ENCODE measurements at places on chromosomes 13 and 19. TPM values are rescaled to one million over a fixed set of nuclear protein-coding genes. Genes with fewer than 3 reads are reported as not detected.

GRCh38 chr13:101780211-101780610, 327.7 kb downstream of the ITGBL1 start:
- H3K36me3 ChIP-seq, result no peaks in the 10 kb centered on the region
- no peak overlapping the region for H3K27ac ChIP-seq
- H3K4me1 ChIP-seq, result no peaks in the 10 kb centered on the region
- H3K4me3 ChIP-seq, result no peak overlapping the region
- DNase-seq, result no peak

DNA sequence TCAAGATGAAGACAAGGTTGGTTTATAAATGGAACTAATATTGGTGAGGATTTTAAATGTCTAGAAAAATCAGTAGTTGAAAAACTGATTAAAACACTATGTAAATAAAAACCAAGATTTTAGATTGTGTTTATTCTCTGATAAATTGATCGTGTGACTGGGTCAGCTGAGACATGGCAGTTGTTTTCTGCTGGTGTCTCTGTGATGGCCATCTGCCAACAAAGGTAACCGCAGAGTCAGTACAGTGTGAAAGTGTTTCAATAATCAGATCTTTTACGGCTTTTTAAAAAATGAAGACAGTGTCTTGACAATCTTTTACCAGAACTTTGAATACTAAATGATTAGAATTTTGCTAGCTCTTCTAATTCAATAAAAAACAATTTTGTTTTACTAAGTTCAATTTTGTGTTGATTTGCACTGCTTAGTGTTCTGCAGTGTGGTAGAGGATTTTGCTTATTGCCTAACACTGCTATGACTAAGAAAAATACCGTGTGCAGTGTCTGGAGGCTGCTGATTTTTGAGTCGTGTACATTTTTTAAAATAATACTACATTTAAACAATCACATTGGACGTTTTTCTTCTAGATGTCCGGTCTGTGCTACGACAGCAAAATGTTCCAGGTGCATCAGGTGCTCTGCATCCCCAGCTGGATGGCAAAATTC, 32.7 kb upstream of the GPR183 start:
- no peak overlapping the region for H3K27ac ChIP-seq
- no peak overlapping the region for H3K4me3 ChIP-seq
- H3K27me3 ChIP-seq, result no peaks in the 10 kb centered on the region
- no peaks in the 10 kb centered on the region for H3K4me1 ChIP-seq

DNA sequence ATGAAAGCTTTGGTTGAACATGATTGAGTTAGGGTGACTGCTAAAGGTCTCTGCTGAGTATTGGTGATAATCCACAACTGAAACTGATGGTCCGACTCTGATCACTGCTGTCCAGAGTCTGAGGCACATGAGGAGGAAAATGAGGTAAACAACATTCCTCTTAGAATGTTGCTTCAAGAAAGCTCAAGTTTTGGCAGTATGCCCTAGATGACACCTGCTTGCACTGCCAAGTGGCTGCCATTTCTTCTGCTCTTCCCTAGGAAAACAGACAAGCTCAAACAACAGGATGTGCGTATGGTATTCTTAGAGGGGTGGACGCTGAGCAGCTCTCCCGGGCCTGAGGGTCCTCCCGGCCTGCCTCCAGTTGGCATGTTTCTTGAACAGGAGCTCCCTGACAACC, 15.2 kb upstream of the MTIF3 start:
- no peak overlapping the region for H3K4me3 ChIP-seq
- peaks cover 14% of the 10 kb centered on the region for H3K4me1 ChIP-seq
- no peak overlapping the region for H3K27ac ChIP-seq
- DNase-seq, result no peak

DNA sequence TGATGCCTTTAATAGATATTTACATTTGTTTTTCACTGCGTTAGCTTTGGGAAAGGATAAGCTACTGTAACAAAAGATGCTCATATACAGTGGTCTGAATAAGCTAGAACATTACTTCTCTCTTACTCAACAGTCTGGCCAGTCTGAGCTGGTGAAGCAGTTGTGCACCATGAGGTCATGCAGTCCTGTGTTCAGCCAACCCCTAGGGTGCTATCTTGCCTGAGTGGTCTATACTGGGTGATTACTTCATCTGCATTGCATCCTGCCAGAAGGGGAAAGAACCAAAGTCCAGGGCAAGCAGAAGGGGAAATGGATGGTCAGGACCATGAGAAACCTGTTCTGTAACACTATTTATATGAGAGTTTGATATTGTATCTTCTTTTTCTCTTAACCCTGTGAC, 31.5 kb downstream of the ERCC5 start:
- DNase-seq, result no peak
- peaks cover 32% of the 10 kb centered on the region for H3K4me1 ChIP-seq
- no peaks in the 10 kb centered on the region for H3K27me3 ChIP-seq
- peaks cover 14% of the 10 kb centered on the region for H3K36me3 ChIP-seq
- no peak overlapping the region for H3K27ac ChIP-seq
- no peak overlapping the region for H3K4me3 ChIP-seq

DNA sequence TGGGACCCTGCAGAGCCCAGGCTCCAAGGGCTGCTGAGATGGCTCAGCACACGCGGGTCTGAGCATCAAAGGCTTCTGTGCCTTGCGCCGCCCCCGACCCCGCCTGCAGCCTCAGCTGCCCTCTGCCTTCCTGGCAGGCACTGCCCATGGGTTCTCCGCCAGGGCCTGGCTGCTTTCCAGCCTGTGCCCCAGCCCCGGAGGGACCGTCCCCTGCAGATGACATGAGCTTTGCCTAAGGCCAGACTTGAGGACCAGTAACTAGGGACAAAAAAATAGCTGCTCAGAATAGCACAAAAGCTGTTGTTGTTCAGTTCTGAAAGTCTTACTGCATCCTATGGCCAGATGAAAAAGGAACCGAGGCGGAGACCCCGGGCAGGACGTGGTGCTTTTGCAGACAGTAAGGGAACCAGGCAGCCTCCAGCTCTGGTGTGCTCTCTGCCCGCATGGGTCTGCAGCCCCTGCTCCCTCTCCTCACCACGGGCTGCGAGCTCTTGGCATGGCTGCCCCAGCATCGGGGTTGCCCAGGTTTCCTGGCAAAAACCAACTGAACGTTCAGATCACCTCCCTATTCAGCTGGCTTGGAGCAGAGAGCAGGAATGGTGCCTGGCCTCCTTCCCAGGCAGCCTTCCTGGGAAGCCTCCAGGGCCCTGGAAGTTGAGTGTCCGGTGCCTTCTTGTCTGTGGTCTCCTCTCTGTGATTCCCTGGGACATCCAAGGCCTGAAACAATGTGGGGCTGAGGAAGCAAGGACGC, 12.5 kb upstream of the CFAP97D2 start:
- H3K4me3 ChIP-seq, result no peak overlapping the region
- no peaks in the 10 kb centered on the region for H3K36me3 ChIP-seq
- no peaks in the 10 kb centered on the region for H3K27me3 ChIP-seq
- no peak for DNase-seq
- H3K4me1 ChIP-seq, result peaks cover 27% of the 10 kb centered on the region

- no peak overlapping the region for H3K27ac ChIP-seq
- H3K4me3 ChIP-seq, result no peak overlapping the region
- H3K27me3 ChIP-seq, result no peaks in the 10 kb centered on the region
- no peaks in the 10 kb centered on the region for H3K36me3 ChIP-seq
- peaks cover 47% of the 10 kb centered on the region for H3K4me1 ChIP-seq
These were observed 101.1 kb downstream of the DNAJC15 start for GRCh38 chr13:43124490-43124889.

DNA sequence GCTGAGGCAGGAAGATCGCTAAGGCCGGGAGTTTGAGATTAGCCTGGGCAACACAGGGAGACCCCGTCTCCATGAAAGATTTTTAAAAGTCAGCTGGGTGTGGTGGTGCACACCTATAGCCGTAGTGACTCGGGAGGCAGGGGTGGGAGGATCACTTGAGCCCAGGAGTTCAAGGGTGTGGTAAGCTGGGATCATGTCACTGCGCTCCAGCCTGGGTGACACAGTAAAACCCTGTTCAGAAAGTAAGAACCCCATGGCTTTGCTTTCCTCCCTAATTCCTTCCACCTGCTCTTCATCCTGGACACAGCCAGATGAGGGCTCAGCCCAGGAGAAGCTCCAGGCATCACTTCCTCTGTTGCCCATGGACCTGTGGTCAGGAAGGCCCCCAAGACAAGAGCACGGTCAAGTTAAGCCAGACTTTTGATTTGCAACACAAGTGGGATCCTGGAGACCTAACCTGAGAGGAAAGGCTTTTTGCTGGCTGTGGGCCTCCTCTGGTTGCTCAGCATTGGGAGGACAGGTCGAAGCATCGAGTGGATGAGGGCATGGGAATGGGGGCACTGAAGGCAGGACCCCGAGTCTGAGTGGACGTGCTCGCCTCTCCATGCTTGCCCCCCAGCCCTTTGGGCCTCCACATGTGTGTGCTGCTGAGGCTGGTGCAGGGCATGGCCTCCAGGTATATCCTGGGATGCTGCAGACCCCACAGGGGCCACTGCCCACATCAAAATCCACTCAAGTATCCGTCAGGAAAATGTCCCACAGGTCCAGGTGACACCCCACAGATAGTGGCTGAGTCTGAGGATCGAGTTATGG, 25.4 kb downstream of the TUBA3C start:
- no peak for DNase-seq
- no peak overlapping the region for H3K4me3 ChIP-seq
- no peaks in the 10 kb centered on the region for H3K4me1 ChIP-seq
- H3K27me3 ChIP-seq, result no peaks in the 10 kb centered on the region
- no peak overlapping the region for H3K27ac ChIP-seq
- peaks cover 13% of the 10 kb centered on the region for H3K36me3 ChIP-seq

- DNase-seq, result no peak
- H3K27ac ChIP-seq, result no peak overlapping the region
- H3K36me3 ChIP-seq, result peaks cover 12% of the 10 kb centered on the region
- no peaks in the 10 kb centered on the region for H3K27me3 ChIP-seq
These were observed 127.9 kb downstream of the SLITRK6 start for GRCh38 chr13:85671336-85671735.

- peak overlapping the region; percentile 45 for H3K4me3 ChIP-seq
- no peak overlapping the region for H3K27ac ChIP-seq
- DNase-seq, result no peak
- peaks cover 12% of the 10 kb centered on the region for H3K36me3 ChIP-seq
- H3K4me1 ChIP-seq, result peaks cover 84% of the 10 kb centered on the region
- no peaks in the 10 kb centered on the region for H3K27me3 ChIP-seq
These were observed 5.2 kb downstream of the SPATA13 start for GRCh38 chr13:24165746-24166145.

DNA sequence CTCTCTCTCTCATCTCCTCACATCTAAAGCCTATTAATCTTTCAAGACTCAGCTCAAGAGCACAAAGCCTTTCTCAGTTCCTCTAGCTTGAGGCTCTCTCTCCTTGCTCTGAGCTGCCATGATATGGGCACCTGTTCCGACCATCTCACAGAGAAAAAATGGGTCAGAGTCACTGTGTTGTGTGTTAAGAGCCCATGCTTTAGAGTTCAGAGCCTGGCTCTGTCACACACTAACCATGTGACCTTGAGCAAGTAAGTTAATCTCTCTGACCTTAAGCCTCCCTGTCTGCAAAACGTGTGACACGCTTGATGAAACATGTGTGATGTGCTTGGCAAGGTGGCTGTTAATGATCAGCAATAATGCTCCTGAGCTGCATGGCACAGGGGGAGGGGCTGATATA, 245.2 kb downstream of the DLEU7 start:
- H3K27me3 ChIP-seq, result no peaks in the 10 kb centered on the region
- no peak overlapping the region for H3K4me3 ChIP-seq
- DNase-seq, result no peak
- H3K36me3 ChIP-seq, result no peaks in the 10 kb centered on the region
- H3K27ac ChIP-seq, result no peak overlapping the region
- H3K4me1 ChIP-seq, result peaks cover 35% of the 10 kb centered on the region

DNA sequence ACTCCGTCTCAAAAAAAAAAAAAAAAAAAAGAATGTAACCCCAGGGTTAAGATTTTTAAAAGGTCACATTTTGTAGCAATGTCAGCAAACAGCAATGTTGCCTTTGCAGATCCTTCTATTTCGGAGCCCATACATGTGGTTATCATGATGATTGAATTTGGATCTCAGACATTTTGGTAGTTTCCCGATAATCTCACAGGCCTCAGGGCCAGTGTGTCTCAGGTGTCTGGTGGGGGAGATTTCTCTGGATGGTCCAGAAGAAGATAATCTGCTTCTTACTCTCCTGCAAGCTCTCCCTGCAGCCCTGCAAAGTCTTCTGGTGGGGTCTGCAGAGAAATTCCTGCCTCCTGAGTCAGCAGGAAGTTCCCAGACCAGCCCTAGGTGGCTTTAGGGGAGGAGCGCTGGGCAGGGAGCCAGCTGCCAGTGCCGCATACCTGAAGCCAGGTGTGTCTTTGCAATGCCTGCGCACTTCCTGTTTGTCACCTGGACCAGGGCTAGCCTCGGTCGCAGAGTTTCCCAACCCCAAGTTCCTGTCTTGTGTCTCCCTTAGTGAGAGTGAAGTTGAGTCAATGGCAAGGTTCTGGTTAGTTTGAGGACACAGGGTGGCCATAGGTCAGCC, 1.4 kb downstream of the SH2D3A start:
- H3K36me3 ChIP-seq, result no peaks in the 10 kb centered on the region
- H3K4me3 ChIP-seq, result no peak overlapping the region
- DNase-seq, result no peak
- H3K4me1 ChIP-seq, result peaks cover 13% of the 10 kb centered on the region
- no peak overlapping the region for H3K27ac ChIP-seq
- peaks cover 57% of the 10 kb centered on the region for H3K27me3 ChIP-seq

GRCh38 chr19:32318884-32319520, 26.4 kb upstream of the ZNF507 start:
- H3K27ac ChIP-seq, result peak overlapping the region; percentile 87
- no peaks in the 10 kb centered on the region for H3K27me3 ChIP-seq
- peak; percentile 35 for DNase-seq
- peaks cover 35% of the 10 kb centered on the region for H3K4me1 ChIP-seq
- no peak overlapping the region for H3K4me3 ChIP-seq

DNA sequence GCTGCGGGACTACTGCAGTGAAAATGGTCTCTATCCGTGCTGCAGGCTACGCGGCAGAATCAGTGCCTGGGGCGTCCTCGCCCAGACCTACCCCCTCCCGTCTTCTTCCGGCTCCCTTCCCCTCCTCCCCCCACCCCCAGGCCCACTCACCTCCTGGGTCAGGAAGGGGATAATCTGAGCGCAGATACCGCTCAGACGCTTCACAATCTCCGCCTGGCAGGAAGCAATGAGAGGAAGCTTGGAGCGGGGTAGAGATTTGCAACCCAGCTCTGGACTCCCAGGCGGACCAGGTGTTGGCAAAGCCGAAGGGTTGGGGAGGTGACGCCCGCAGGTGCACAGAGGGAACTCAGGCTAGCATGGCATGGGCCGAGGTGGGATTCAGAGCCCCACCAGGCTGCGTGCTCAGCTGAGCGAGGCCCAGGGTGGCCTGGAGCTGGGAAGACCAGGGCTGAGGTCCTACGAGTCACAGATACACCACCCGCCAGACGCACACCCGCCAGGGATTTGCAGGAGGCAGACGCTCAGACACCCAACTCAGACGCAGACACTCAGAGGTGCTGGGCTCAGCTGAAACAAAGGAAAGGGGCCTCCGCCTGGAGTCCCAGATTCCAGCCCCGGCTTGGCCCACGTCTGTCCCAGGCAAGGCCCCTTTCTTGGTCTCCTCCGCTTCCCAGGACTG, 4.1 kb downstream of the TLE2 start:
- peaks cover 79% of the 10 kb centered on the region for H3K27me3 ChIP-seq
- H3K4me1 ChIP-seq, result peaks cover 7% of the 10 kb centered on the region
- no peak overlapping the region for H3K4me3 ChIP-seq
- no peaks in the 10 kb centered on the region for H3K36me3 ChIP-seq
- no peak overlapping the region for H3K27ac ChIP-seq

Gene ZIC5
- 6.7 TPM for total RNA-seq

Gene BICRA
- 28.9 TPM for total RNA-seq

Gene ZNF793
- total RNA-seq, result 17.7 TPM

Gene GPC6
- 13.4 TPM for total RNA-seq

Gene RFX1
- total RNA-seq, result 17.6 TPM

Gene NACC1
- total RNA-seq, result 99.4 TPM

Gene ZNF416
- total RNA-seq, result 10.1 TPM

Gene CCDC8
- total RNA-seq, result 23.9 TPM

Measured in neural crest cell (in vitro differentiated cells).